ENCODE measurements at places on chromosomes 12 and 14. TPM values are rescaled to one million over a fixed set of nuclear protein-coding genes. Genes with fewer than 3 reads are reported as not detected.

- DNase-seq = no peak
Observed at GRCh38 chr12:88684610-88685009, 104.3 kb upstream of the KITLG start.

DNA sequence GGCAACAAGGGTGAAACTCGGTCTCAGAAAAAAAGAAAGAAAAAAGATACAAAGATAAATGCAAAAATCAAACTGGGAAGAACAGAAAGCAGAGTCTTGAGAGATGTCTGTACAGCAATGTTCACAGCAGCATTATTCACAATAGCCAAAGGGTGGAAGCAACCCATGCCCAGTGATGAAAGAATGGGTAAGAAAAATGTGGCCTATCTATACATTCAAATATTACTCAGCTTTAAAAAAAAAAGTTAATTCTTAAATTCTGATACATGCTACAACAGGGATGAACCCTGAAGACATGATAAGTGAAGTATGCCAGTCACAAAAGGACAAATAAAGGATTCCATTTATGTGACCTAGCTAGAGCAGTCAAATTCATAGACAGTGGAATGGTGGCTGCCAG, 33.7 kb downstream of the SPPL3 start:
- DNase-seq = no peak

HOXC4 gene
- total RNA-seq = not detected

GRCh38 chr12:22658214-22658613, 33.2 kb downstream of the ETNK1 start:
- no peak for DNase-seq

GLIPR1L1 gene
- not detected for total RNA-seq

ZFHX2 gene
- under 0.01 TPM for total RNA-seq

Measured in stomach (tissue), 19 donors.